ENCODE measurements at places on chromosomes 13 and 19.

- no peak for DNase-seq
Measured at GRCh38 chr19:46373491-46374359, 26.8 kb downstream of the PPP5C start.

DNA sequence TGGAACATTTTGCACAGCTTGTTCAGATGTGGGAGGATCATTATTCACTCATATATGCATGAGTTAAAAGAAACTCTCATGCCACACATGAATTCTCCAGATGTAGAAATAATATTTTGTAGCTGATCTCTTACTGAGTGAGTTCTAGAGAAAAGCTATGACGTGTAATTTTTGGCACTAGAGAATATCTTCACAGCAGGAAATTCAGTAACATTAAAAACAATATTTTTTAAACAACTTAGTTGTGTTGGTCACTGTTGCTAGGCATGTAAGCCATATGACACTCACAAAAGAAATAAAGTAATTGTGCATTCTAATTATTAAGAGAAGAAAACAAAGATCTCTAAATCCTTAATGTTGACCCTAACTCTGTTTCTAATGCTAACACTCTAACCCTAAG lies 371.4 kb upstream of the SLC10A2 start:
- no peak for DNase-seq

DNA sequence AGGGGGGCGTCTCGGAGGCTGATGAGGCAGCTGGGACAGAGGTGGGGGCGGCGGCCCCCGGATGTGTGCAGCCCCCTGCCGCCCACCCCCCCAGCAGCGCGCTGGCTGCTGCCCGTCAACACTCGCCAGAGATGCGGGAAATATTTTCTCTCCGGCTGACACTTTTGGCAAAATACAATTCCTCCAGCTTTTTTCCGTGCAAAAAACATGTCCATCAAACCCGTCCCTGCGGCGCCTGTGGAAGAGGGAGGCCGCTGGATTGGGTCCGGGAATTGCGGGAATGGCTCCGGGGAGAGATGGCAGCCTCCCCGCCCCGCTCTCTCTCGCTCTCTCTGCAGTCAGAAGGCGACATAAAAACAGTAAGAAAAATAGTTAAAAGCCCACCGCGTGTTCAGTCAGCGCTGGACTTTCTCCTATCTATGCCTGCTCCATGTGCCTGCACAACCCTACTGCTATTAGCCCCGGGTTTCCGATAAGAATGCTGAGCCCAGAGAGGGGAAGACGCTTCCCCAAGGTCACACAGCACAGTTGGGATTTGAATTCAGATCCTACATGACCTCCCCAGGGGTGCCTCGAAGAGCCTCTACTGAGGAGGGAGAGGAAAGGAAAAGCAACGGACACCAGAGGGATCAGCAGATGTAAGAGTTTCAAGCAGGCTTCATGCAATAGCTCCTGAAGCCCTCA lies 23.2 kb downstream of the ZNRF4 start:
- DNase-seq, result no peak

- DNase-seq, result no peak
Measured at GRCh38 chr13:109332506-109333499, 453.6 kb downstream of the IRS2 start.

DNA sequence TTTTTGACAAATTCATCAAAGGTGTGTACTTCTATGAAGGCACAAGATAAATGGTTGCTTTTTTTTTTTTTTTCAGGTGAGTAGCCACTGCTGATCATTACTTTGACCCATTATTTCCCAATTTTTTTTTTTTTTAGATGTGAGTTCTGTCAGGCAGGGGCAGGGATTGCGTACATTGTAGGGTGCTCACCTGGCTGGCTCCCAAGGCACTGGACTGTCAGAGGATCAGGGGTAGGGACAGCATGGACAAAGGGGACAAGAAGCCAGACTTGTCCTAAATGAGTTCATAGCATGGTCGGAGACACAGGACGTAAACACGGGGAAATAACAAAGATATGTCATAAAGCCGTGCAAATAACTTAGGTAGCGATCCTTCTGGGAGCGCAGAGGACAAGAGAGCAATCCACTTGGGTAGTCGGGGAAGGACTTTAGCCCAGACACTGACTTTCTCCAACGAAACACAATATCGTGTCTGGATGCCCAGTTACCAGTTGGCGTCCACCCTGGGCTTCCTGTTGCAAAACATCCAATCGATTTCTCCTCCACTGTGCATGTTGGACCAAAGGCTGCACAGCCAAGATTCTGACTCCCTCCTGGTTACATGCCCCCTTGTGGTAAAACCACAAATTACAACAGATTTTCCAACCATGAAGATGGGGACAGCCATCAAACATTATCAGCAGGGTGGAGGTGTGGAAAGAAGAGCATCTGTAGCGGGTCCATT lies 27.5 kb upstream of the KATNAL1 start:
- no peak for DNase-seq

- no peak for DNase-seq
Measured at GRCh38 chr19:56971230-56971629, 130.7 kb upstream of the PEG3 start.

- DNase-seq, result peak; percentile 66
Measured at GRCh38 chr19:1592755-1593500, at the start of gene MBD3. TSS of gene MBD3 (minus strand) at chr19:1592865. CDS start at chr19:1592631, 234 bp downstream.

- no peak for DNase-seq
Measured at GRCh38 chr13:32905063-32905863, 111.0 kb upstream of the KL start.

- DNase-seq, result peak; percentile 51
Measured at GRCh38 chr19:10027158-10027997, 14.1 kb downstream of the RDH8 start.
